HepG2 (cell line): ENCODE measurements at places on chromosomes 6 and 20.
A peak's percentile ranks its signal among the peaks of the same experiment; 100 is the strongest.

DNA sequence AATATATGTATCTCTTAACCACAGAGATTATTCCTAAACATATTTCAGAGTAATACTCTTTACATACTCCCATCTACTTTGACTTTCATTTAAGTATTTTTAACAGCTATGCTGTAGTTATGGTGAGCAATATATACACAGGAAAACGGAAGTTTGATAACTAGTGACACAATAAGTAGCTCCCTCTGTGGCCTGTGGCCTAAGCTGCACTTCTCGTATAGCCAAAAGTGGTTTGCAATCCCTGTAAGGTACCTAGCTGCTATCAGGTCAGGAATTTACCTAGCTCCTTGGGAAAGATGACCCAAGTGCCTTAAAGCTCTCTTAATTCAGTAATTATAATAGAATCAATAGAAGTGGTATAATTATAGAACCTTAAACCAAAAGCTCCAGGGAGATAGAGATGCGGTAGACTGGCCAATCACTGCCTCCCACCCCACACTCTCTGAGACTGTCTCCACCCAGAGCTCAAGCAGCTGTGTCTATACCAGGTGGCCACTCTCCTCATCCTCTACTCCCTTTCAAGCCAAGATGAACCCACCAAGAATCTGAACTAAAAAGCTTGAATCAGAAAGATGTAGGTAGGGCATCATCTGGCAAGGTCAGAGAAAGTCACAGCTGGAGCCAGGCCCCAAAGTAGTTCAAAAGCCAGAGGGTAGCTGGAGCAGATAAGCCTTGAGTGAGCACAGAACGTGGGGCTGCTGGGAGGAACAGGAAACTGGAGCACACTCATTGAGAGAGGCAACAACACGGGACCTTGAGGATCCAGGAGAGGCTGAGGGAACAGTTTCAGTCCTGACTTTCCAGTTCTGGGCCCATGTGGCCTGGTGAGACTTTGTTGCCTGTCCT, 84.9 kb upstream of the ASF1A start:
- 0 out of 3 replicates have a peak, but pooled peaks cover 3% of the 10 kb centered on the region for H3K36me3 ChIP-seq
- H3K4me3 ChIP-seq, result no peak overlapping the region
- DNase-seq, result no peak
- H3K4me1 ChIP-seq, result no peaks in the 10 kb centered on the region

GRCh38 chr6:7684843-7685242, 41.1 kb upstream of the BMP6 start:
- H3K4me3 ChIP-seq, result no peak overlapping the region
- no peak overlapping the region for H3K27ac ChIP-seq

DNA sequence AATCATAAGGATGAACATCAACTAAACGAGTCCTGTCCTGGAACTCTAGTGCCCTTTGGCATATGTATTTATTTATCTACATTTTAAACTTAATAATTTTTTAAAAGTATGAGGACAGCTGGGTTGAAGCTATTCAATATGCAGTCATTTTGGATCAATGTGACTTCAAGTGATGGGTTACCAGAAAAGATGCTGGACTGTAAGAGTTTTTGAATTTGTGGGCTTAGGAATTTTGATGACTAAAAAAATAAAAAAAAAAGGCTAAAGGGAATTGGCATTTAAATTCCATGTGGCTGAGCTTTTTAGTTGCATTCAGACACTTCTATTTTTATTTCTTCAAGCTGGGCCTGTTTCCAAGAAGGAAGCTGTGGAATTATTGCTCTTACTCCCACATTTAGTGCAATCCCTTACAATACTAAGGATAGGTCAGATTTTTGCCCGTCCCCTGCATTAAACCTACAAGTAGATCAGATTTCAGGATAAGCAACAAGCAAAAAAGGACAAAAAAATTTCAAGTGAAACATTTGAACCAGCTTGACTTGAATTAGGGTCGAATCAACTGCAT, 704.2 kb upstream of the CITED2 start:
- no peaks in the 10 kb centered on the region for H3K27me3 ChIP-seq
- no peaks in the 10 kb centered on the region for H3K36me3 ChIP-seq

GRCh38 chr6:96138406-96138805, 122.6 kb downstream of the FUT9 start:
- H3K36me3 ChIP-seq, result no peaks in the 10 kb centered on the region
- no peak for DNase-seq
- H3K27ac ChIP-seq, result no peak overlapping the region
- no peak overlapping the region for H3K4me3 ChIP-seq
- H3K4me1 ChIP-seq, result no peaks in the 10 kb centered on the region

DNA sequence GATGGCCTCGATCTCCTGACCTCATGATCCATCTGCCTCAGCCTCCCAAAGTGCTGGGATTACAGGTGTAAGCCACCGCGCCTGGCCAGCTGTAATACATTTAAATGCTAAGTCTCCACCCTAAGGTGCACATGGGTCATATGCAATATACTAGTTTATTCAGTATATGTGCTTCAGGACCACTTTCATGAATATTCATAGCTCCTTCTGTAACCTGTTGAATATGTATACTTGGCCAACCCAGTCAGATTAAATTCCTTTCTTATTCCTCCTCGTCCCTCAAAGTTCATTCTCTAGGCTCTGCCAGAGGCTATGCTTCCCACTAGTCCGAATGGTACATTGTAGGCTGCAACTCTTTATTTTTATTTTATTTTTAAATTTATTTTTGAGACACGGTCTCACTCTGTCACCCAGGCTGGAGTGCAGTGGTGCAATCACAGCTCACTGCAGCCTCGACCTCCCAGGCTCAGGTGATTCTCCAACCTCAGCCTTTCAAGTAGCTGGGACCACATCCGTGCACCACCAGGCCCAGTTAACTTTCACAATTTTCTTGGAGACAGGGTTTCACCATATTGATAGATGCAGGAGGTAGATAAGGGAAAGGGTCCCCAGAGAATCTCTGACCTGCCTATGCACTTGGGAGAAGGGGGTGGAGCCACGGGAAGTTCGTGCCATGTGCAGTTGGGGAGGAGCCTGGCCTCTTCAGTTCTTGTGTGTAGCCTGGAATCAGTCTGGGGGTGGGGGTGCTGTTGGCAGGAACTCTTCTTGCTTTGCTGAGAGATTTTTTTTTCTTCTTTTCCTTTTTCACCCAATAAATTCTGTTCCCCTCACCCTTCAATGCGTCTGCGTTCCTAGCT, 41.3 kb upstream of the DDR1 start:
- no peak for DNase-seq
- no peaks in the 10 kb centered on the region for H3K36me3 ChIP-seq
- H3K4me3 ChIP-seq, result no peak overlapping the region
- no peak overlapping the region for H3K27ac ChIP-seq
- no peaks in the 10 kb centered on the region for H3K27me3 ChIP-seq

GRCh38 chr6:51866867-51867266, 220.5 kb downstream of the PKHD1 start:
- H3K4me1 ChIP-seq, result no peaks in the 10 kb centered on the region
- no peaks in the 10 kb centered on the region for H3K36me3 ChIP-seq
- H3K27me3 ChIP-seq, result peaks cover 2% of the 10 kb centered on the region; the same call in 1 of the 2 replicates
- H3K4me3 ChIP-seq, result no peak overlapping the region

DNA sequence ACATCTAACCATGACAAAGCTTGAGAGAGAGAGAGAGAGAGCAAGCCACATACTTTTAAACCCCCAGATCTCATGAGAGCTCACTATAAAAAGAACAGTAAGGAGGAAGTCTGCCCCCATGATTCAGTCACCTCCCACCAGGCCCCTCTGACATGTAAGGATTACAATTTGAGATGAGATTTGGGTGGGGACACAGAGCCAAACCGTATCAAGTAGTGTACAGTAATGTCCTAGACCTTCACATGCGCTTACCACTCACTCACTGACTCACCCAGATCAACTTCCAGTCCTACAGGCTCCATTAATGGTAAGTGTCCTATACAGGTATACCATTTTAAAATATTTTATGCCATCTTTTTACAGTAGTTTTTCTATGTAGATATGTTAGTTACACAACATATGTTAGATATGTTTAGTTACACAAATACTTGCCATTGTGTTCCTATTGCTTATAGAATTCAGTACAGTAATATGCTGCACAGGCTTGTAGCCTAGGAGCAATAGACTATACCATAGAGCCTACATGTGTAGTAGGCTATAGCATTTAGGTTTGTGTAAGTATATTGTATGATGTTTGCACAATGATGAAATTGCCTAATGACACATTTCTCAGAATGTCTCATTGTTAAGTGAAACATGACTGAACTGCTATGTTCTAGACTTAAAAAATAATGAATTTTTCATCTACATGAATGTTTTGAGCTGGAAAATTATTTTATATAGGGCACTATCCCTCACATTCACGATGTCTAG, 11.7 kb downstream of the TSPYL1 start:
- H3K36me3 ChIP-seq, result no peaks in the 10 kb centered on the region
- DNase-seq, result no peak
- H3K4me3 ChIP-seq, result no peak overlapping the region
- H3K4me1 ChIP-seq, result 0 out of 2 replicates have a peak, but pooled peaks cover 5% of the 10 kb centered on the region
- H3K27me3 ChIP-seq, result no peaks in the 10 kb centered on the region

DNA sequence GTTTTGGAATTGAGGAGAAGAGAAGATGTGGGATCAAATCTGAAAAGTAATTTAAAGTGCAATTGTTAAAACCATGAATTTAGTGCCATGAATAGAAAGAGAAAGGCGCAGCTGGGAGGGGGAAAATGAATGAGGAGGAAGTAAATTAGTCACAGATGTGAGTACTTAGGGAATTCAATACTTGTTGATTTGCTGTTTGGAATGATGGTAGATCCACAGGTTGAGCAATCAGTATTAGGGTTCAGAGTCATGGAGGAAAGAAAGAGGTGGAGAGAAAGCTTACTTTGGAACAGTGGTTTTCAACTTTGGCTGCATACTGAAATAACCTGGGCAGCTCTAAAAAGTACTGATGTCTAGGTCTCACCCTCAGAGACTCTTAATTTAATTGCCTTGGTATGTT, 229.7 kb upstream of the ASCC3 start:
- no peaks in the 10 kb centered on the region for H3K27me3 ChIP-seq
- DNase-seq, result no peak
- no peaks in the 10 kb centered on the region for H3K4me1 ChIP-seq
- no peak overlapping the region for H3K4me3 ChIP-seq
- H3K36me3 ChIP-seq, result no peaks in the 10 kb centered on the region
- no peak overlapping the region for H3K27ac ChIP-seq

- H3K4me3 ChIP-seq, result no peak overlapping the region
- no peaks in the 10 kb centered on the region for H3K27me3 ChIP-seq
- peaks cover 2% of the 10 kb centered on the region for H3K36me3 ChIP-seq
- H3K4me1 ChIP-seq, result no peaks in the 10 kb centered on the region
- DNase-seq, result no peak
These were observed 12.3 kb downstream of the BTBD3 start for GRCh38 chr20:11929947-11930346.

DNA sequence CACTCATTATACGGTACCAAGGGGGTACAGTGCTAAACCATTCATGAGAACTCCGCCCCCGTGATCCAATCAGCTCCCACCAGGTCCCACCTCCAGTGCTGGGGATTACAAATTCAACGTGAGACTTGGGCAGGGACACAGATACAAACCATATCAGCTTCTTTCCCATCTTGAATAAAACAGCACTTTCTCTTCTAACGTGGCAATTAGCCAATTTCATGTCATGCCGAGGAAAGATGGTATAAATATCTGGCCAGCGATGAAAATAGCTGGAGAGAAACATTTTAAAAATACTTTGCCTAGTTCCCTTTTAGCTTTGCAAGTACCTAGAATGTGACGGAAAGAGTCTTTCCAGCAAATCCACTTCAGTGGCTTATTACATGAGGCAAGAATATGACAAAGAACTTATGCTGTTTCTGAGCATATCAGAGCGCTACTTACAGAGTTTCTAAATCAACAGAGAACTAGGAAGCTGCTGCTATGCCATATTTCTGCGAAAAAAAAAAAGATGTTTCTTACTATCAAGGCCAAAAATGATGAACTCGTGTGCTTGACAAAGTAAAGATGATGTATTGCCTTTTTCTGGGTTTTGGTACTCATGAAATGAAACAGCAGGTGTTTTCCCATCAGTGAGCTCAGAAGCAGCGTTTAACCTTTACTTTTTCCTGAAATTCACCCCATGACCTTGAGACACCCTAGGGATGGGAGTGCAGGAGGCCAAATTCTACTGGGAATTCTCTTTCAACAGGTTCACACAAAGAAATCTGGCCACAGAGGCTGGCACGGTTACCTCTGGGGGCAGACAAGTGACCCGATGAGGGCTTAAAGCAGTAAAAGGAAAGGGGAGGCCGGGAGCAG, 37.9 kb downstream of the AGPAT4 start:
- H3K36me3 ChIP-seq, result no peaks in the 10 kb centered on the region
- no peaks in the 10 kb centered on the region for H3K27me3 ChIP-seq
- DNase-seq, result no peak

DNA sequence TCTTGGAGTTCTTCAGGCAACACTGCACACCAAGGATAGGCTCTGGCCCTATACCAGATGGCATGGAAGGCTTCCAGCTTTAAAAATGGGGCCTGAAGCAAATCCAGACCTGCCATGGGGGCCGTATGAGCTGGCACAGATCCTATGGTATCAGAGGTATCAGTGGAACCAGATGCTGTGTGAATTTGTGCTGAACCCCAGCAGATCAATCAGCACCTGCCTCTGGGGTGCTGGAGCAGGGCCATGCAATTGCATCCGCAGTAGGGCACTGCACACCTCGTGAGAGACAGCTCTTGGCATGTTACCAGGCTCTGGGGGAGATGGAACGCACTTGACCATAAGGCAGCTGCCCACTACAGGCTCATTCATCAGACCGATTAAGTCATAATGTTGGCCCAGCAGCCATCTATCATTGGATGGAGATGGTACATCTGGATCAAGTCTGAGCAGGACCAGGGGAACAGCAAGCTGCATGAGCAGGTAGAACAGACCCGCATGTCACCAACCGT, 221.5 kb downstream of the MYLK4 start:
- no peak overlapping the region for H3K27ac ChIP-seq
- no peak for DNase-seq
- no peak overlapping the region for H3K4me3 ChIP-seq
- no peaks in the 10 kb centered on the region for H3K36me3 ChIP-seq
- no peaks in the 10 kb centered on the region for H3K4me1 ChIP-seq

GRCh38 chr6:143674483-143675381, 3.0 kb upstream of the PHACTR2 start:
- H3K27ac ChIP-seq, result no peak overlapping the region
- DNase-seq, result peak; percentile 49
- no peaks in the 10 kb centered on the region for H3K36me3 ChIP-seq
- H3K27me3 ChIP-seq, result no peaks in the 10 kb centered on the region
- peaks cover 61% of the 10 kb centered on the region for H3K4me1 ChIP-seq
- H3K4me3 ChIP-seq, result no peak overlapping the region

DNA sequence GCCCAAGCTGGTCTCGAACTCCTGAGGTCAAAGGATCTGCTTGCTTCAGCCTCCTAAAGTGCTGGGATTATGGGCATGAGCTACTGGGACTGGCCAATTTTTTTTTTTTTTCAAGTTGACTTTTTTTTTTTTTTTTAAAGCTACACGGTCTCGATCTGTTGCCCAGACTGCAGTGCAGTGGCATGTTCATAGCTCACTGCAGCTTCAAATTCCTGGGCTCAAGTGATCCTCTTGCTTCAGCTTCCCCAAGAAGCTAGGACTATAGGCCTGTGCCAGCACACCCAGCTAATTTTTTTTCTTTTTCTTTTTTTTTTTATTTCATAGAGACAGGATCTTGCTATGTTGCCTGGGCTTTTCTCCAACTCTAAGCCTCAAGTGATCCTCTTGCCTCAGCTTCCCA, 59.5 kb downstream of the NCOA3 start:
- H3K27ac ChIP-seq, result no peak overlapping the region
- no peak for DNase-seq
- peaks cover 81% of the 10 kb centered on the region for H3K4me1 ChIP-seq
- no peaks in the 10 kb centered on the region for H3K27me3 ChIP-seq
- no peaks in the 10 kb centered on the region for H3K36me3 ChIP-seq

GRCh38 chr6:38091613-38092012, 272.1 kb downstream of the ZFAND3 start:
- H3K27ac ChIP-seq, result no peak overlapping the region
- H3K36me3 ChIP-seq, result no peaks in the 10 kb centered on the region; the same call in none of the 2 replicates
- no peak overlapping the region for H3K4me3 ChIP-seq
- no peak for DNase-seq
- H3K4me1 ChIP-seq, result no peaks in the 10 kb centered on the region
